Sciatic nerve (tissue), 2 donors: ENCODE measurements at places on chromosomes 6 and 20. TPM values are rescaled to one million over a fixed set of nuclear protein-coding genes. Genes with fewer than 3 reads are reported as not detected.
A peak's percentile ranks its signal among the peaks of the same experiment; 100 is the strongest.

The HEBP2 gene
- 39.9 TPM for total RNA-seq

The BMP6 gene
- 9.0 TPM for total RNA-seq

The SLC17A2 gene
- not detected for total RNA-seq

The TNF gene
- 0.40 TPM for total RNA-seq

The MEP1A gene
- total RNA-seq, result not detected

The HEY2 gene
- 4.3 TPM for total RNA-seq

The PROCR gene
- total RNA-seq, result 24.0 TPM

The PLN gene
- 10.6 TPM for total RNA-seq

The RAD21L1 gene
- not detected for total RNA-seq

The TFAP2C gene
- 0.31 TPM for total RNA-seq

DNA sequence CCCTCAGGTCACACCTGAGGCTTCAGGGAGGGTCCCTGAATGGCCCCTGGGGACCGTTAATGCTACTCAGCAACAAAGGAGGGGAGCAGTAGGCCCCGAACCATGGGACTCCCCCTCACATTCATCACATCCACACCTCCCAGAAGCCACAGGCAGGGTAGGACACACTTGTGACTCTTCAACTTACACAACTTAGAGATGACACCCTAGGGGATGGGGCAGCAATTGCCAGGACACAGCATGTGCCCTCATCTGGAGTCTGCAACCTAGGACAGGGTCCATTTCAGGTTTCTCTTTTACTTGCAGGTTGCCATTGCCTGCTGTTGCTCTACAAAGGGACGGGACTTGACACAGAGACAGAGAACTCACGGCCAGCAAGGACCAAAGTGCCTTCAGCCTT is 770 bp downstream of the ULBP3 start:
- no peak for DNase-seq

- no peak for DNase-seq
Measured at GRCh38 chr6:13413900-13414555, 73.4 kb downstream of the GFOD1 start.

GRCh38 chr20:41116282-41116956 is 20.9 kb upstream of the PLCG1 start:
- DNase-seq, result no peak

DNA sequence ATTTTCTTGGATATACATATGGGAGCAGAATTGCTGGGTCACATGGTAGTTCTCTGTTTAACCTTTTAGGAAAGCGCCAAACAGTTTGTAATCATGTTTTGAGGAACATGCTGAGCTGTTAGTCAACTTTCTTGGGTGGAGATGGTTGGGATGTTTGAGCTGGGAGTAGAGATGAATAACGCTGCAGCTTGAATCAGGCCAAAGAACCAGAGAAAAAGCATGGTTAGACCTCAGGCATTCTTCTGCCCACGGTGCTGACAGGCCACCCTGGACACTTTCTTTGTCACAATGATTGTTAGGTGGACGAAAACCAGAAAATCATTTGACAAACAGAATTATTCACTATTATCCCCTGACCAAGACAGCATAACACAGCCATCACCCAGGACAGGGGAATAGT is 66.8 kb downstream of the PRDM1 start:
- no peak for DNase-seq

GRCh38 chr6:134138226-134138975 is 86.0 kb upstream of the SLC2A12 start:
- DNase-seq, result no peak

- no peak for DNase-seq
Measured at GRCh38 chr6:57108691-57109090, 18.7 kb downstream of the ZNF451 start.

DNA sequence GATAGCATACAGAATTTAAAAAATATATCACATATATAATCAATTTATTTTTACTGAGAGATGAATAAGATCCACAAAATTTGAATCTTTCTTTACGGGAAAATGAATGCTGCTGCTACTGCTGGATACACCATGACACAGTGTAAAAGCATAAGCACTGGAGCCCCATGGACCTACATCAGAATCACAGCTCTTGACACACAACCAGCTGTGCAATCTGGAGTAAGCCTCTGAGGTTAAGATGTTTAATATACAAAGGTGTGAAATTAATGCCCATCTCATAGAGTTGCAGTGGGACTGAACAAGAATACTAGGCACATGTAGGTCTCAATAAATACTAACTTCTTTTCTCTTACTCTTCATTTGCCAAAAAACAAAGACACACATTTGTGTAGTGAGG is 48.1 kb downstream of the MAN1A1 start:
- DNase-seq, result no peak

GRCh38 chr6:150027806-150028565 is 2.7 kb upstream of the RAET1L start:
- DNase-seq, result no peak

DNA sequence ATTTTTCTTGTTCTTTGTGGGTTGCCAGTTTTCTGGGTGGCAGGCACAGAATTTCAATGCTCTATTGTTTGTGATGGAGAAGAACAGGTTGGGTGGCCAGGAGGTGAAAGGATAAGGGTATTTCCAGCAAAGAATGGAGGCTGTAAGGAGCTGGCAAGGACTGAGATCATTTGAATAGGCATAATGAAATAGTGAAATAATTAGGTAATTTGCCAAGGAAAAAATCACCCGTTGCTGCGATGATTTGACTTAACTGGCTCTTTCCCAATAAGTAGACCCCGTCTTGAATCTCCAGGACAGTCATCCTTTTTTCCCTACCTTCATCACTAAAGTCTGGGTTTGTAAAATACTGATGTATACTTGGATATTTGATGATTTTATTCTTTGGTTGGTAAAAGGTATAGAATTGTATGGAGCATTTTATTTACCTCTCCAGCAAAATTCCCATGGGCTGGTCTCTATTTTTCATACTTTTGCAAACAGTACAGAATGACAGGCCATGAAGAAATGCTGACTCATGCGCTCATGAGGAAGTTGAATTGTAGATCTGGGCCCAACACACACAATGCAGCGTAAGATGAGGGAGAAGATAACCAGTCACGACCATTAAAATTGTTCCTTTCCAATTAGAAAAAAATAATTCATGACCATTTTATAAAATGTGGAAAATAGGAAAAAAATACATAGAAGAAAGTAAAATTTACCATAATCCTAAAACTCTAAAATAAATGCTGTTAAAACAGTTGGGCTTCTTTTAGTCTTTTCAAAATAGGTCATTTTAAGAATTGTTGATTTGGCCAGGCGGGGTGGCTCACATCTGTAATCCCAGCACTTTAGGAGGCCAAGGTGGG is 2.4 kb upstream of the GCNT2 start:
- no peak for DNase-seq

GRCh38 chr6:151025076-151025475 is 159.6 kb downstream of the MTHFD1L start:
- DNase-seq, result no peak

GRCh38 chr20:62583424-62583920 is 58.8 kb upstream of the SLCO4A1 start:
- no peak for DNase-seq

DNA sequence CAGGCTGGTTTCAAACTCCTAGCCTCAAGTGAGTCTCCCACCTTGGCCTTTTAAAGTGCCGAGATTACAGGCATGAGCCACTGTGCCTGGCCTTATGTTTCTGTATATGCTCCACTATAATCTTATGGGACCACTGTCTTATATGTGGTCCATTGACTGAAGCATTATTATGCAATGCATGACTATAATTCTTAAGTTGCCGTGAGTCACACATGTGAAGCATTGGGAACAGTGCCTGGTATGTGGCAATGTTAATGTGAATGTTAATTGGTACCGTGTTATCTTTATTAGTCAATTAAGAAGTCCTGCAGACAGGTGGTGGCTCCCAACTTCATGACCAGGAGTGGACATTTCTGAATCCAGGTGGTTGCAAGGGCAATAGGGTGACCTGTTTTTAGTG is 14.7 kb upstream of the ASXL1 start:
- DNase-seq, result no peak

DNA sequence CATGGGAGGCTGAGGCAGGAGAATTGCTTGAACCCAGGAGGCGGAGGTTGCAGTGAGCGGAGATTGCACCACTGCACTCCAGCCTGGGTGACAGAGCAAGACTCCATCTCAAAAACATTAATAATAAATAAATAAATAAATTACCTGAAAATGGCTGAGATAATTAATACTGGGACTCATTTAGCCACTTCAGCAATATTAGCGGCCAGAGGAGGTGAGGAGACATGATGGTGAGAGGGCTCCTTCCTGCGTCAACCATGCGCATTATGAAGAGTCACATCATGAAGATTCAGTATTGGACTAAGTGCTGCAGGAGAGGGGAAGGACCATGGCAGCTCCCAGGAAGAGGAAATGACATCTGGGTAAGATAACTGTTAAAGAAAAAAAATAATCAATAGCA is 2.9 kb upstream of the PYGB start:
- DNase-seq, result no peak

DNA sequence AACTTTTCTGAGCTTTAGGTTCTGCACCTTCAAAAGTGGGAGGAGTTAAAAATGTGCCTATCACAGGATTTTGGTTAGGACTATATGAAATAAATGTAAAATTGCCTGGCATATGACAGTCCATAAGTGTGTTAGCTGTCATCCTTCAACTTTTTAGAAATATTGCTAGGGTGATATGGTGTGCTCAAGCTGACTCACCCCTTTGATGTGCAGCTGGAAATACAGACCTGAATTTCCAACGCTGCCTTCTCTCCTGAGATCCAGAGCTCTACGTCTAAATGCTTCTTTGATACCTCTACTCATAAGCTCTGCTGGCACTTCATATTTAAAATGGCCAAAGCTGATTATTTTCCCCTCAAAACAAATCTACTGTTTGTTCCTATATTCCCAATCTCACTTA is 2.7 kb downstream of the SLC35B3 start:
- DNase-seq, result no peak

DNA sequence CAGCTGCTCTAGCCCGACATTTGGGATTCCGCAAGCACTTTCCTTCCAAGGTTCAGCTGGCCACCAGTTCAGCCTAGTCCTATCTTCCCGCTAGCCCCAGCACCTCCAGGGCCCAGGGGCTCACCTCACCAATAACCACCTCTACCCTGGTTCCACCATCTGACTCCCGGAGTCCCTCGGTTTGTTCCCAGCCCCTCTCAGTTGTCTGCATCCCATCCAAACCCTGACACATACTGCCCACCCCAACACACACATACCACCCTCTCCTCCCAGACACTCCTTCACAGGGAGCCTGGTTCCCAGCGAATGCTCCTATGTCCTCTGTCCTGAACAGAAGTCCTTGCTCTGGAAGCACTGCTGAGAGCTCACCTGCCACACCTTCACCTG is 418 bp downstream of the TNXB start:
- DNase-seq, result no peak

- no peak for DNase-seq
Measured at GRCh38 chr6:89406141-89406540, 5.9 kb downstream of the RRAGD start.

- no peak for DNase-seq
Measured at GRCh38 chr20:13105864-13106457, 97.2 kb downstream of the SPTLC3 start.

- DNase-seq, result no peak
Measured at GRCh38 chr20:3734111-3734843, 1.8 kb downstream of the HSPA12B start.

GRCh38 chr20:6783752-6784151 is 16.3 kb downstream of the BMP2 start:
- no peak for DNase-seq

- no peak for DNase-seq
Measured at GRCh38 chr6:167469101-167469500, 144.2 kb downstream of the TTLL2 start.

- DNase-seq, result peak; percentile 55
Measured at GRCh38 chr6:113475392-113475791, 381.8 kb upstream of the MARCKS start.

DNA sequence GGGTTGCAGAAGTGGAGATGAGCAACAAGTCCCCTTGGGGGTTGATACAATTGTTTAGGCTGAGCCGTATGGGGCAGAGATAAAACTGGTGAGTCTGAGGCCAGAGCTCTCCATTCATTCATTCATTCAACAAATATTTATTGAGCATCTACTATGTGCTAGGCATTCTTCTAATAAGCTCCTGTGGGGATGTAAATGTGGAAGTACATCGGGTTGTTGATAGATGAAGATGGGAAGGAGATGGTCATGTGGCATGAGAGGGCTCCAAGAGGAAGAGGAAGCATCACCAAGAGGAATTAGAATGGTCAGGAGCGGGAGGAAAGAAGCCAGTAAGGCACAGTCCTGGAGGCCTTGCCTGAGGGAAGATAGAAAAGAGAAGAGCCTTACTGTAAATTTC is 98.7 kb upstream of the MLN start:
- DNase-seq, result no peak

DNA sequence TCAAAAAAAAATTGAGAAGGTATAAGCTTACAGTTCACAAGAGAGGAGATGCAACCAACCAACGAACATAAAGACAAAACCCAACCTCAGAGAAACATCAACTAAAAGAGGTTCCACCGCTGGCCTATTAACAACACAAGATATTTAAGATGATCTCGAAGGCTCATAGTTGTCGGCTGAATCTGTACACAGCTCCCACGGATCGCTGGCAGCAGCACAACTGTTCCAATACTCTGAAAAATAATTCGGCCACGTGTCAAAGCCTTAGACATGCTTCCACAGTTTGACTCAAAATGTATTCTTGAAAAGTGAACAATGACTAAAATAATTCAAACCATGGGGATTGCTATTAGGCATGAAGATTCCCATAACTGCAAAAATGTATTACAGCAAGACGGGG is 13.7 kb downstream of the EXOC2 start:
- no peak for DNase-seq

- no peak for DNase-seq
Measured at GRCh38 chr20:16538779-16539178, 34.5 kb downstream of the KIF16B start.

GRCh38 chr6:12119085-12119588 is 107.0 kb downstream of the HIVEP1 start:
- no peak for DNase-seq

DNA sequence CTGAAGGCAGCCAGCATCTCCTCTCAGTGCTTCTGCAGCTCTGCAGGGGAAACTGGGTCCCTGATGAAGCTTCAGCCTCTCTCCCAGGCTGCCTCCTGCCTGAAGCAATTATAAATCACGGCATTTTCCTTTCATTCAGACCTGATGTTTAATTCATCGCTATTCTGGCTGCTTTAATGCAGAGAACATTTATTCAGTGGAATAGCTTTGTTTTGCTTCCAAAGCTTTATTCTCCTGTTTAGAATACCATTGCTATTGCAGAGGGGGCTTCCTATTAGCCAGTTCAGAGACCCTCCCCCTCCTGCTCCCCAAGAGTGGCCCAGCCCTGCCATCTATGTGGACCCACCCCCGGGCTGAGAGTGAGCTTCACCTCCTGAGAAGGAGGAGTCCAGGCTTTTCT is 255.6 kb downstream of the LRFN2 start:
- no peak for DNase-seq

- no peak for DNase-seq
Measured at GRCh38 chr6:2140438-2141128, 104.8 kb downstream of the GMDS start.
